ENCODE measurements at places on chromosomes 4 and X.

GRCh38 chr4:142817442-142817841 lies 28.7 kb downstream of the INPP4B start:
- DNase-seq: no peak

DNA sequence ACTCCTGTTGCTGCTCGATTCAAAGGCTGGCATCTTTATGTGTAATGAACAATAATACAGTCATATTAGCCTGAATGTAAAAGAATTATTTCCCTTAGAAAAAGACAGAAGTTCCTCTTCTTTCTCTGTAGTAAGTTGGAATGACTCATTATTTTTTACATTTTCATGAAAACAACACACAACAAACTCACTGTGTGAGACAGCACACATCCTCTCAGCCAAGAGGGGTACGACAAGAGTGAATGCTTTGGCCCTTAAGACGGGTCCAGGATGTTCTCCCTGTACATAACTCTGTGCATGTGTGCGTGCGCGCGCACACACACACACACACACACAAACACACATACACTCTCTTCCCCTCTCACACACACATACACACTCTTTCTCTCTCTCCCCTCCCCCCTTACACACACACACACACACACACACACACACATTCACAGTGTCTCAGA lies 72.8 kb downstream of the MANBA start:
- no peak for DNase-seq

- no peak for DNase-seq
These were observed 43.1 kb upstream of the GPR78 start for GRCh38 chr4:8537041-8537461.

- no peak for DNase-seq
These were observed at the start of gene PPP4R3C for GRCh38 chrX:27463187-27463586. Gene PPP4R3C (minus strand): TSS chrX:27463341. CDS start chrX:27463296, 45 bp downstream.

Data from stimulated activated CD8-positive, alpha-beta memory T cell treated with anti-CD3 and anti-CD28 coated beads, Interleukin-15, amount 100 ng/mL, for 24 hours (primary cell).